ENCODE measurements at places on chromosomes 7 and 10.

DNA sequence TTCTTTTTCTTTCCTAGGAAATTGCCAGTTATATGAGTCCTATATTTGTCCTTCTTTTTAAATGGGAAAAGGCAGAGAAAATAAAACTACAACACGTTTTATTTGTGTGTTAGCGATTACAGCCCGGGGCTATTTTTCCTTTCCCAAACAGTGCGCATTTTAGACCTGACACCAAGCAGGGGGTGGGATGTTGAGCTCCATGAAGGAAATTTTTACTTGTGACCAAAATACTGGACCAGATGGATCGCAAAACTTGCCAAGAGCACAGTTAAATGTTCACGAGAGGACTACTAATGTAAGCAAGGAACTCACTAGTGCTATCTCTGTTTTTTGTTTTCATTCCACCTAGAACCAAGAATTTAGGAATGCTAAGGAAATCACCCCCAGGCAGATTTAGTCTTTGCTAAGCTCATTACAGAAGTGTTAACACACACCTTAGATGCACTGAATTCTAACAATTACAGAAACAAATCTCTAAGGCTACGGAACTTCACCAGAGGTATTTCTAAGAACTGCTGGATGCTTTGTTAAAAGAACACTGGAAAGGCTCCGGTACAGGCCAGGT lies 114.8 kb downstream of the JAZF1 start:
- no peak for DNase-seq

GRCh38 chr7:105849122-105849855 lies 27.1 kb downstream of the ATXN7L1 start:
- no peak for DNase-seq

- no peak for DNase-seq
These were observed 222.1 kb downstream of the WDR37 start for GRCh38 chr10:1278306-1278705.

GRCh38 chr7:39035903-39036302 lies 58.2 kb downstream of the POU6F2 start:
- DNase-seq, result no peak

DNA sequence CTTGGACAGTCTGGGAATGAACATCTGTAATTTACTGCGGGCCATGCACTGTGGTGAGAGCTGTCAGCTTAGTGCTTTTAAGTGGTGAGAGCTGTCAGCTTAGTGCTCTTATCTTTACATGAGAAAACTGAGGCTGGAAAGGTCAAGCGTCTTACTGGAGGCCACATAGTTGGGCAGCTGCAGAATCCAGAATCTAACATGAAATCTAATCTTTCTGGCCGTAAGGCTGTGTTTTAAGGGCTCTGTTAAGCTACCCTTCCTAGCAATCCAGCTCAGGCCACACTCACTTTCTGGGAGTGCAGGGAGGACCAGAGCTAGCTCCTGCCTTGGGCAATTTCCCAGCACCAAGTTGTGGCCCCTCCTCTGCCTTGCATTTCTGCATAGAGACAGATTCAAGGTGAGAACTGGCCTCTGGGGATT lies 70.2 kb downstream of the SORCS3 start:
- DNase-seq, result no peak

DNA sequence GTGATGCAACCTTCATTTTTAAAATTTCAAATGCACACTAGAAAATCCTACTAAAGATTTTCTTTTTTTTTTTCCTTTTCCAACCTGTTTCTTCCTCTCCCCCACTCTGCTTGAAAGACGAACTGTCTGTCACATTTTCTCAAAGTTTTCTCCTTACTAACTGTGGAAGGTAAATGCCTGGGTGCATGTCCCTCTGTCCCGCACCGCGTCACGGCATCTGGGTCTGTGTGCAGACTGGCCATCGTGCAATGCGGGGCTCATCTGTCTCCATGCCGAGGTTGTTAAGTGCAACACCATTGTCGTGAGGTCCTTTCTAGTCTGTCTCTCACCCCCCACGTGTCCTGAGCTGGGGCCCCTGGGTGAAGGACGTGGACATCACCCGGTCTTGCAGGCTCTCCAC lies 28.4 kb downstream of the PFKFB3 start:
- DNase-seq, result no peak

DNA sequence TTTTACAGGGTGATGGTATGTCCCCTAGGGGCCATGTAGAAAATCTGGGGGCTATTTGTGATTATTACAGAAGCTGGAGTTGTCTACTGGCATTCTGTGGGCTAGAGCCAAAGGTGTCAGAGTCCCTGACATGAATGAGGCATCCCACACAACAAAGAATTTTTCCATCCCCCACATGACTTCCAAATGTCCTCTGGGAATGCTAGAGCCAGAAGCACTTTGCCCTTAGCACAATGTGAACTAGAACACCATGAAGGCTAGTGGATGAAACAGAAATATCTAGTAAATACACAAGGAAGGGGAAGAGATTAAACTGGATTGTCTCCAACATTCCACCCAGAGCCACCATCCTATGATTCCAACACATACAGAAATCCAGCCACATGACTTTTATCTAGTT lies 46.9 kb downstream of the FAM13C start:
- no peak for DNase-seq

Data from inflammatory macrophage treated with lipopolysaccharide for 4 hours (primary cell).